Panc1 (cell line): ENCODE measurements at places on chromosomes 5 and 9.

DNA sequence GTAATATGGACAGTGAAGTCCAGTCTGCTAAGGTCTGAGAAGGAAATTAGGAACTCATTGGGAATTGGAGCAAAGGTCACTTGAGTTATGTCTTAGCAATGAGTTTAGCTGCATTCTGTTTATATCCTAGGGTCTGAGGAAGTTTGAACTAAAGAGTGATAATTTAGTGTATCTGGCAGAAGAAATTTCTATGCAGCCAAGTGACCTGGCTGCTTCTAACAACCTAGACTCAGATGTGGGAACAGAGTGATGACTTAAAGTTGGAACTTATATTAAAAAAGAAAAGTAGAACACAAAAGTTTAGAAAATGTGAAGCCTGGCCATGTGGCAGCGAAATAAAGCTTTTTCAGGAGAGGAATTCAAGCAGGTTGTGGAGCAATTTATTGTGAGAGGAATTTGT is 106.2 kb downstream of the PRDM9 start:
- DNase-seq = no peak

GRCh38 chr9:114087721-114088120 is 9.6 kb upstream of the AMBP start:
- no peak for DNase-seq

DNA sequence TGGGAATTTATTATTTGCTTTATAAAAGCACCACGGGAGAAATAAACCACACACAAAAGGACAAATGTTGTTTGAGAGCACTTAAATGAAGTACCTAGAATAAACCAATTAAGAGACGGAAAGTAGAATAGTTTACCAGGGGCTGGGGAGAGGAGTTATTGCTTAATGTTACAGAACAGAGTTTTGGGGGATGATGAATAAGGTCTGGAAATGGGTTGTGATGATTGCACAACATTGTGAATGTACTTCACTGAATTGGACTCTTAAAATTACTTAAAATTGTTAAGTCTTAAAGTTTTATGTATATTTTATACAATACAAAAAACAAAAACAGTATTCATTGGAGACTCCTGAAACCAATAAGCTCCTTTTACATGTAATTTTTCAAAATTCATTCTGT is 1.5 kb downstream of the ZBTB43 start:
- no peak for DNase-seq

- no peak for DNase-seq
Measured at GRCh38 chr5:162429142-162429541, 361.6 kb downstream of the GABRG2 start.

GRCh38 chr9:4421847-4422246 is 68.4 kb upstream of the SLC1A1 start:
- DNase-seq = no peak

DNA sequence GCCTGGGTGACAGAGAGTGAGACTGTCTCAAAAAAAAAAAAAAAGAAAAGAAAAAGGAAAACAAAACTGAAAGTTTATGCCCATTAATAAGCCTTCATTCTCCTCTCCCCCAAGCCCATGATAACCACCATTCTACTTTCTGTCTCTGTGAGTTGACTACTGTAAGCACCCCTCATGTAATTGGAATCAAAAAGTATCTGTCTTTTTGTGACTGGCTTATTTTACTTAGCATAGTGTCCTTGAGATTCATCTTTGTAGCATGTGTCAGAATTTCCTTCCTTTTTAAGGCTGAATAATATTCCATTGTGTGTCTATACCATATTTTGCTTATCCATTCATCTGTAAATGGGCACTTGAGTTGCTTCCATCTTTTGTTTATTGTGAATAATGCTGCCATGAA is 14.0 kb upstream of the TMEM171 start:
- no peak for DNase-seq

- DNase-seq = no peak
Measured at GRCh38 chr5:134127376-134127861, 12.9 kb downstream of the TCF7 start.

- DNase-seq = no peak
Measured at GRCh38 chr5:179154991-179155955, 95.1 kb downstream of the ZNF354C start.
